ENCODE measurements at places on chromosomes 3 and 15. TPM values are rescaled to one million over a fixed set of nuclear protein-coding genes. Genes with fewer than 3 reads are reported as not detected.
A peak's percentile ranks its signal among the peaks of the same experiment; 100 is the strongest.

The CLRN1 gene
- not detected for total RNA-seq

The NR2E3 gene
- 0.35 TPM for total RNA-seq

The TM4SF1 gene
- 30.8 TPM for total RNA-seq

The STRIT1 gene
- not detected for total RNA-seq

The KBTBD13 gene
- not detected for total RNA-seq

DNA sequence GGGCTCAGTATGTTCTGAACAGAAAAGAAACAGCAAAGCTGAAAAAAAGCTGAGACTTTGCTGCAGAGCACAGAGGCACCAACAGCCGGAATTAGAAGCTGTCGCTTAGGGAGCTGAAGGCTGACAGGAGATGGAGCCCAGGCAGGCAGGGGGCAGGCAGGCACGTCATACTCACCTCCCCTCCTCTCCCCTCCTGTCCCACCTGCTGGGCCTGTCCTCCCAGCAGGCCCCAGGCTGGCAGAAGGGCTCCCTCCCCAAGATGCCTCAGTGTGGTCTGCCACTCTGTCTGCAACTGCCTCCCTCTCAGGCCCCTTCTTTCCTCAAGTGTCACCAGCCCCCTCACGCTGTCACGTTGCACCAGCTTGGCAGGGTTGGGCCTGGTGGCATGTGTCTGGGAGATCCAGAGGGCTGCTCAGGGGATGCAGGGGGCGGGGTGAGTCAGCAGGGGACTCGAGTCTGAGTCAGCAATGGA, 3.2 kb upstream of the ANKRD63 start:
- peaks cover 14% of the 10 kb centered on the region for H3K4me1 ChIP-seq
- no peak overlapping the region for H3K27ac ChIP-seq
- H3K27me3 ChIP-seq: peaks cover 28% of the 10 kb centered on the region
- no peak overlapping the region for H3K4me3 ChIP-seq
- H3K36me3 ChIP-seq: no peaks in the 10 kb centered on the region

DNA sequence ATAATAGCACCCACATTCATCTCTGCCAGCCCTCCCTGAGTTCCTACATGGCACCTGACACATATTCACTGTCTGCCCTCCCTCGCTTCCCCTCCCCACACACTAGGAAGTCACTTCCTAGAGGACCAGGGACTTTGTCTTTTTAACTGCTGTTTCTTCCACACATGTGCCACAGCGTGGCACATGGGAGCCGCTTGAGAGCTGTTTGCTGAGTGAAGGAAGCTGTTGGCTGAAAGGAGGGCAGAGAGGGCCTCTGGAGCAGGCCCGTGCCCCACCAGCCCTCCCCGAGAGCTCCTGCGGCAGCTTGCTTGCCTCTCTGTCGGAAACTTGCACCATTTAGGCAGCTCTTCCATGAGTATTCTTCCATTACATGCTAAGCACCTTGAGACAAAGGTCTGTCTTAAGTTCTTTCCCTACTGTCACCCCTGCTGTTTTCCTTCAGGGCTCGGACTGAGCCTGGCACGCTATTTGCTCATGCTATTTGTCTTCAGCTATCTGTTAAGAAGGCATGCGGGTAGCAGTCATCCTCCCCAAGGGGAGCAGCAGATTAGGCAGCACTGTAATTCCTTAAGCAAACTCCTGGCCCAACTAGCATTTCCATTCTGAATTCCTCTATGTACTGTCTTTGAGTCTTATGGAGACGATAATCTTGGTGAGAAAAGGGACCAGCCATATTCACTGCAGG, 72.2 kb downstream of the CACNA1D start:
- no peak overlapping the region for H3K4me3 ChIP-seq
- H3K27me3 ChIP-seq: no peaks in the 10 kb centered on the region

- no peak overlapping the region for H3K27ac ChIP-seq
- no peak for DNase-seq
- no peaks in the 10 kb centered on the region for H3K36me3 ChIP-seq
- H3K4me3 ChIP-seq: no peak overlapping the region
- H3K4me1 ChIP-seq: no peaks in the 10 kb centered on the region
- H3K27me3 ChIP-seq: no peaks in the 10 kb centered on the region
These were observed 35.2 kb upstream of the SIAH2 start for GRCh38 chr3:150798122-150798618.

DNA sequence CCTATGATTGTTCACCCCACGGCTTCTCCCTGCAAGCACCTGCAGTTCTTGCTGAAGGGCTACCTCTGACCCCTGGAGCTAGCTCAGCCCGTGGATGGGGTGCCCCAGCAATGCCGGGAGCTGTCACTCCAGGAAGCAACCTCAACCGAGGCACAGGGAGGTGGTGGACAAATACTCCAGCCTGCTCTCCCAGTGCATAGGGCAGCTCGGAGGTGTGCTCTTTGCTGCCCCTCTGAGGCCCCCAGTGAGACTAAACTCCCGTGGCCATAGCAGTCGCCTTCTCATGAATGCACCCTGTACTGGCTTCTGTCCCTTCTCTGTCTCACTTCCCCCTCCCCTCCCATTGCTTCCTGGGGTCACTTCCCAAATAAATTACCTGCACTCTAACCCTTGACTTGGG, 48.5 kb downstream of the LINGO1 start:
- H3K36me3 ChIP-seq: no peaks in the 10 kb centered on the region
- no peak overlapping the region for H3K4me3 ChIP-seq
- no peaks in the 10 kb centered on the region for H3K27me3 ChIP-seq
- no peak overlapping the region for H3K27ac ChIP-seq
- no peak for DNase-seq

DNA sequence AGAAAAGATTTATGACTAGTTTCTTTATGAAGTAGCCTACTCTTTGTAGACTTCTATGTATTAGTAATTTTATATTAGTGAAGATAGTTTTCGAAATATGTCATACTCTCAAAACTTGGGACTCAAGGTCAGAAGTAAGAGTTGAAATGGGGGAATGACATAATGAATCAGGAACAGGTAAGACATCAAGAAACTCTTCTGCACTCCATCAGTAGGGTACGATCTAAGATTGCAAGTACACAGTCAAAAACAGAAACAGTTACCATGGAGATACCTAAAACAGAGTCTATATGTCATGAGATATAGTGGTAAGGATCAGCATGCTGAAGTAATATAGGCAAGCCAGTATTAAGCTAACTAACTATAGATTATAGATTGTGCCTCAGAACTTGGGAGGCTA, 187.0 kb upstream of the MLF1 start:
- H3K27me3 ChIP-seq: no peaks in the 10 kb centered on the region
- H3K27ac ChIP-seq: no peak overlapping the region
- H3K36me3 ChIP-seq: no peaks in the 10 kb centered on the region
- no peak overlapping the region for H3K4me3 ChIP-seq
- DNase-seq: no peak

DNA sequence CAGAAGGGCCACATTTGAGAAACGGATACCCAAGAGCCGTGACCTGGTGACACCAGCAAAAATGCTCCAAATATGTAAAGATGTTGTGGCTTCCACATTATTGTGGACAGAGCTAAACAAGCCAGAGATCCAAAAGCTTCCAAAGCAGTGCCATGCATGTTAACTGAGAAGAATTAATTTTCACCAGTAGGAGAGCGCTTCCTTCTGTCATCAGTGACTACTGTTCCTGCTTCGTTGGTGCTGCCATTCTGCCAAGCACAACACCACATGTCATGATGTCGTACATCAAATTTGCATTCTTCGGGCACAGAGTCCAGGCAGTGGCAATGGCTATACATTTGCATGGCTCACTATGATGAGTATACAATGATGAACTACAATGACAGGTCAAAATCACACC, 19.1 kb upstream of the CHST2 start:
- no peak overlapping the region for H3K4me3 ChIP-seq
- no peaks in the 10 kb centered on the region for H3K4me1 ChIP-seq
- no peaks in the 10 kb centered on the region for H3K27me3 ChIP-seq

DNA sequence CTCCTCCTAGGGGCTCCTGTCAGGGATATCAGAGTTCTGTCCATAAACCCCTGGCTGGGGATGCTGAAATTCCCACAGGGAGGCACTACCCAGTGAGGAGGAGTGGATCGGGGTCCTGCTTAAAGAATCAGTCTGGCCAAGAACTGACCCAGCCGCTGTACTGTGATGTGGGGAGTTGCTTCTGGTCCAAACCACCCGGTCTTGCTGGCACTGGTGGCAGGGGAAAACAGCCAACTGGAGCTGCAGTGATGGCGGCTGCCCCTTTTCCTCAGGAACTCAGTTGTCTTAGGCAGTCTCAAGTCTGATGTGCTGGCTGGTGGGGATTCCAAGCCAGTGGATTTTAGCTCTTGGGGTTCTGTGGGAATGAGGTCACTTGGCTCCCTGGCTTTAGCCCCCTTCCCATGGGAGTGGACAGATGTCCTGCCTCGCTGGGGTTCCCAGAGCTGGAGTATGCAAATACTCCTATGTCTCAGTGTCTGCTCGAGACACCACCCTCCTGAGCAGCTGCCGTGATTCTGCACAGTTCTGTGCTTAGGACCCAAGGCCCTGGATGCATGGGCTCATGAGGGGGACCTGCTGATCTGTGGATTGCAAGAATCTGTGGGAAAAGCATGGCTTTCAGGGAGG, 97.1 kb downstream of the SLC25A26 start:
- no peaks in the 10 kb centered on the region for H3K4me1 ChIP-seq
- H3K36me3 ChIP-seq: no peaks in the 10 kb centered on the region
- no peak overlapping the region for H3K4me3 ChIP-seq

GRCh38 chr3:165938986-165939540, 101.8 kb upstream of the BCHE start:
- H3K27me3 ChIP-seq: no peaks in the 10 kb centered on the region
- H3K27ac ChIP-seq: no peak overlapping the region
- no peaks in the 10 kb centered on the region for H3K36me3 ChIP-seq
- DNase-seq: no peak
- no peak overlapping the region for H3K4me3 ChIP-seq

DNA sequence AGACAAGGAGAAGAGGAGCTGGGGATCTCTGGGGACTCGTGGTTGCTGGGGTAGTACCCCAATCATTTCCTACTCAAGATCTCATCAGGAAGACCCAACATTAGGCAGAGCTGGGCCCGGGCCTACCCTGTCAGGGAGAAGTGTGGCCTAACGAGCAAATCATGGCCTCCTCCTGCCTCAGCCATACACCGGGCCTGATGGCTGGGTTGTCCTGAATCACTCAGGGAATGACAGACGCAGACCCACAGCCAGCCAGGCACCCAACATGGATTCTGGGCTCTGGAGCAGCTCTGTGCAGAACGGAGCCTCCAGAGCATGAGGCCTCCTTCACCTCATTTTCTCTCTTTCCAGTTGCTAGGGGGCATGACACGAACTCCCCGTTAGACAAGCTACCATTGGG, 19.7 kb downstream of the ITGA11 start:
- H3K4me1 ChIP-seq: no peaks in the 10 kb centered on the region
- no peak overlapping the region for H3K4me3 ChIP-seq
- DNase-seq: peak; percentile 2
- H3K27me3 ChIP-seq: no peaks in the 10 kb centered on the region
- H3K27ac ChIP-seq: no peak overlapping the region

- no peaks in the 10 kb centered on the region for H3K36me3 ChIP-seq
- H3K4me1 ChIP-seq: peaks cover 13% of the 10 kb centered on the region
- no peaks in the 10 kb centered on the region for H3K27me3 ChIP-seq
- peak; percentile 12 for DNase-seq
These were observed 74.4 kb downstream of the DAPK2 start for GRCh38 chr15:63971904-63972303.

- no peaks in the 10 kb centered on the region for H3K36me3 ChIP-seq
- no peaks in the 10 kb centered on the region for H3K27me3 ChIP-seq
- H3K27ac ChIP-seq: peak overlapping the region; percentile 4
- H3K4me3 ChIP-seq: peak overlapping the region; percentile 88
These were observed 1.4 kb downstream of the PEAK1 start for GRCh38 chr15:77418391-77418965.

GRCh38 chr3:181344331-181344730, 354.8 kb upstream of the DNAJC19 start:
- H3K27ac ChIP-seq: no peak overlapping the region
- H3K4me3 ChIP-seq: no peak overlapping the region
- no peaks in the 10 kb centered on the region for H3K4me1 ChIP-seq
- DNase-seq: no peak

DNA sequence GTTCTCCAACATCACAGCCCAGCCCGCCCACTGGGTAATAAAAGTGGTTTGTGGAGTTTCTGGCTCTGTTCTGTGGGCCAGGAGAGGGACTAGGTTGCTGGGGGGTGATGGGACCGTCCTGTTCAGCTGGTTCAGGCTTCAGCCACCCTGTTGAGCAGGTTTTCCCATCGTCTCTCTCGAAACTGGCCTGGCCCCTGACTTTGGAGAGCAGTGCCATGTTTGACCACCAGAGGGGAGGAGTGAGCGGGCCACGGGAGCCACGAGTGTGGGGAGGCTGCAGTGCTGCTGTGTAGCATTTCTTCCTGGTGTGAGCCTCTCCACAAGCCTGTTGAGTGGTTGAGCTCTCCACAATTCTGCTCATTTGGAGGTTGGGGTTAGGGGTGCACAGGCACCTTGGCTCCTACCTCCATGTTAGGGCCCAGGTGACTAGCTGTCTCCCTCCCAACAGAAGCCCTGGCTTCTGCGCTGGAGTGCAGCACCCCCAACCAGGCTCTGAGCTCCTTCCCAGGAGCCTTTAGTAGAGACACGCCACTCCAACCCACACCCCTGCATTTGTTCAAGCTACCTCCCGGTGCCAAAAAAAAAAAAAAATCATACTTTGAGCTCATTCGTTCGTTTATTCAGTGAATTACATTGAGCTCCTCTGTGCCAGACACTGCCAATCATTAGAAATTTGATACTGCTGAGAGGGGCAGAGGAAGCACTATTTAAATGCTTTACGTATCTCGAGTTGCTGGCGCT, 13.9 kb downstream of the SPINT1 start:
- no peaks in the 10 kb centered on the region for H3K36me3 ChIP-seq
- no peaks in the 10 kb centered on the region for H3K27me3 ChIP-seq
- H3K27ac ChIP-seq: peak overlapping the region; percentile 85
- peaks cover 14% of the 10 kb centered on the region for H3K4me1 ChIP-seq
- H3K4me3 ChIP-seq: no peak overlapping the region

DNA sequence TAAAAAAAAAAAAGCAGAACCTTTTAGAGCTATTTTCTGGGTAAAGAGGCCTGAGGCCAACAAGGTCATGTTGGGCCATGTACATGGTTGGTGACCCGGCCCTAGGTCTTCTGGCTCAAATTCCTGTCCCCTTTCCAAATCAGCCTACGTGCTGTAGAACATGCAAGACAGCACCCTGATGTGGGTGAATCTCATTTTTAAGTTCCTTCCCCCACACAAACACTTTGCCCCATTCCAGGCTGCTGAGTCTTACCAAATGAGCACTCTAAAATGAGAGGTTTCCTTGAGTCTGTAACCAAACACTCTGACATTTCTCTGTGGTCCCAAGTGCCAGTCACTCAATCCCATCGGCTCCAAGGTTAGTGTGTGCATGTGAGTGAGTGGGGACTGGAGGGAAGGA, 9.4 kb downstream of the BCL6 start:
- peaks cover 9% of the 10 kb centered on the region for H3K36me3 ChIP-seq
- H3K27me3 ChIP-seq: no peaks in the 10 kb centered on the region
- H3K4me3 ChIP-seq: no peak overlapping the region
- no peak for DNase-seq
- peaks cover 3% of the 10 kb centered on the region for H3K4me1 ChIP-seq
